H4 (cell line): ENCODE measurements at places on chromosomes 1 and 21.

DNA sequence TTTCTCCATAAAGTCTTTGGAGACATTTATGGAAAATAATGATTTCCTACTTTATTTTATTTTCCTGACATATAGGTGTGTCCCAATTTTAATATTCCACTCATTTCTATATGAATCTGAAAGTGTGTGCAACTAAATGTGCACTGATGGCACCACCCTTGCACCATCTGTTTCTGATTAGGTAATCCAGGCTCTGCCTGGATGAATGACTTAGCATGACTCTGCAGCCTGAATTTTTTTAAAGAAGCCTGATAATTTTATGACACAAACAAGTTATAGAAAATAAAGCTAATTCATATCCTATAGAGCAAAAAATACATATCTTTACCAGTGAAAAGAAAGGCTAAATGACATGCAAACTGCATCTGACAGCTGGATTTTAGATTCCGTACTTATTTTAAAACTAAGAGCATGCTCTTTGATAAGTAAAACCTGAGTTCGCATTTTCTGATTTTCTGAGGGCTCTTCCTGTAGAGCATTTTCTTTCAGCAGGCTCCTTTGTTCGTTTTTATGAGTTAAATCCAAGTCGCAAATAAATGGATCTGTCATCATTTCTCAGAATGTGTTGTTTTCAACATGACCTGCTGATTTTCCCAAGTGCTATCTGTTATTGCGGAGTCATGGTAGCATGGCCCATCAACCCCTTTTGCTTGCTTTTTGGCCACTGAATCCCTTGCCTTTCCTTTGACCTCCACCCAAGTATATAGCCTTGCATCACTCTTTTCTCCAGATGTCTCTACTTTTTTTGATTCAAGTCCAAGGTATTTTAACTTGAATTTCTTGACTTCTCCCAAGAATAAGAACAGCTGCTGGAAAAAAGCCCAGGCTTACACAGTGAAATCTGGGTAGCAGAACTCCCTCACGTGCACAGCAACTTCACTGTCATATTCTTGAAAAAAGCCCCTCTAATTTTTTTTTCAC, 52.8 kb upstream of the LYPLAL1 start:
- peak; percentile 34 for DNase-seq

DNA sequence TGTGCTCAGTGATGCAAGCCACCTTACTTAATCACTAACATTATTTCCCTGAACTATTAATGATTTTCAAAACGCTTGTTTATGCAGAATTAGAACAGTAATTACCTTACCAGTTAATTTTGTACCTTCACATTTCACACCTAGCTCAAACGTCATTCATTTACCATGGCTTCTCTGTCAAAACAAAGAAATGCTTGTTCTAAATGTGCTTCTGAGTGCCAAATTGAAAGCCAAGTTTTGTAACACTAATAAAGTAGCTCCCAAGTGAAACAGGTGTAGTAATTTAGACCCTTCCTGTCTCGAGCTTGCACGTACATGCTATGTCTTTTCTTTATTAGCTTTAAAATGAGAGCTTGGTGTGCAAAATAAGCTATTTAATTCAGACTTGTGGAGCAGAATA, 533.7 kb upstream of the PKN2 start:
- no peak for DNase-seq

- DNase-seq: no peak
Measured at GRCh38 chr1:58627221-58627620, 50.2 kb upstream of the TACSTD2 start.

- no peak for DNase-seq
Measured at GRCh38 chr1:33414879-33415278, 16.0 kb downstream of the PHC2 start.

GRCh38 chr1:183058851-183059502, 35.8 kb downstream of the LAMC1 start:
- no peak for DNase-seq

DNA sequence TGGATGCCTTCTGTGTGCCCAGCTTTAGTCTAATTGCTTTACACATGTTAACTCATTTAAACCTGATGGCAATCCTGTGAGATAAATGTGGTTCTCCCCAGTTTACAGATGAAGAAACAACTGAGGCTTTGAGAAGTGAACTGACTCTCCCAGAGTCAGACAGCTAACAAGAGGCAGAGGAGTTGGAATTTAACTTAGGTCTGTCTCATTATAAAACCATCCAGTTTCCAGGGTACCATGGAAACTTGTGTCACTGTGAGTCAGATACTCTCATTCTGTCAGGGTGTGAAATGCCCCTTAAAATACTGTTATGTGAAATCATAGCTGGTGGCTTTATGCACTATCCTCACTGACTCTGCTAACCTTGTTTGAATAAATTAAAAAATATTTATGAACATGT, 206.6 kb downstream of the PBX1 start:
- DNase-seq: no peak

- no peak for DNase-seq
Measured at GRCh38 chr21:16137106-16137505, 407.3 kb downstream of the USP25 start.

DNA sequence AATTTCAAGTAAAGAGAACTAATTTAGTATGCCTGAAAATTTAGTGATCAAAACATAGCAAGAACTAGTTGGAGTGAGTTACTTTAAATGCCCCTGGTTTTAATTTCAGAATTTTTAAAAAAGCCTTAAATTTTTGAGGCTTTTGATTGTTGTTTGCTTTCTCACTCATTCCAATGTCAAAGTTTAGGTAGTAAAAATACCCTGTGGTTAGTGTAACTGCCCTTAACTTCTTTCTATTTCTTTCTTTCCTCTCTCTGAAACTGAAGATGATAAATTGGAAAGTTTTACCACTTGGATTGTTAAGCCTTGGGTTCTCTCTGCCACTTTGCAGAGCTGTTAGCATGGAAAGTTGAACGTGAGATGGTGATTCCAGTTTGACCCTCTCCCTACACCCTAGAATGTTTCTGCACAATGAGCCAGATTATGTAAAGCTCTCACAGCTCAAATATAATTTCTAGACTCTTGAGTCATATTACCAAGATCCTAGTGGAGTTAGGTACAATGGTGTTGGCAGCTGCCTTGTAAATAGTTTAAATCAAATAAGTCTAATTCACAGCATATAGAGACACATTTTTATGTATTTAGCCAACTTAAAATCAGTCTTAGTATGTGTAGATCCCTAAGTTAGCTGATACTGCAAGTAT, 192.4 kb upstream of the SGIP1 start:
- no peak for DNase-seq

GRCh38 chr1:30081379-30082102, 641.8 kb downstream of the MATN1 start:
- no peak for DNase-seq

DNA sequence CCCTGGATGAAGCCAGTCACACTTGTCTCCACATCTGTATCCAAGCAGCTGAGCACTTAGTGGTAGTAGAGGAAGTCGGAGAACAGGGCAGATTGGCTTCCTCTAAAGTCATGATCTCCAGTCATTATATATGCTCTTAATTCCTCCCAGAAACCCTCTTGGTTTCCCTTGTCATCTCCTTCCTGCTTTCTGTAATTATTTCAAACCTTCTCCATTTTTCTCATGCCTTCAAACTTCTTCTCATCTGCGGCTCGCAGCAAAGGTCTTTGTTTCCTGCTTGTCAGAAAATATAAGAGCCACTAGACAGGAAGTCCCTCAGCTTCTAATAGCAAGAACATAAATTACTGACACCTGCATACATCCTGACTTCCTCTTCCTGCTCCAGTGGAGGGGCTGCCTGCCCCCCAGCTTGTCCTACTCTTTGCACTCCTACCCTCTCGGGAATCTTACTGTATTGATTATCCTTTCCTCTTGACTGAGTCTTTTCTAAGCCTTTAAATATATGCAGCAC, 124.6 kb upstream of the NGF start:
- no peak for DNase-seq

DNA sequence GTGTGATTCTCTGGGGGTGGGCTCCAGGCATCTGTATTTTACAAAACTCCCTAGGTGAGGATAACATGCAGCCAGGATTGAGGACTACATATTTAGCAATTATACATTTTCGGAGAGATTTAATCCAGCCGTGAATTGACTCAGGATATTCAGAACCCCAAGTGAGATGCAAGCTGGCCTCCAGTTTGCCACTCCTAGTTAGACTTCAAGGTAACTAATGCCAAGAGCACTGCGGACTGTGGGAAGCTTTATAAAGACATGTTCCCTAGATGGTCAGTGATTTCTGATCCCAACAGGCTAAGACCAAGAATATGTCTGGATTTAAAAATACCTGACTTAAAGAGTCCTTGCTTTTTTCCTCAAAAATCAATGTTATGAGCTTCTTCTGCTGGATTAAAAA, 308.5 kb downstream of the NTNG1 start:
- DNase-seq: no peak

DNA sequence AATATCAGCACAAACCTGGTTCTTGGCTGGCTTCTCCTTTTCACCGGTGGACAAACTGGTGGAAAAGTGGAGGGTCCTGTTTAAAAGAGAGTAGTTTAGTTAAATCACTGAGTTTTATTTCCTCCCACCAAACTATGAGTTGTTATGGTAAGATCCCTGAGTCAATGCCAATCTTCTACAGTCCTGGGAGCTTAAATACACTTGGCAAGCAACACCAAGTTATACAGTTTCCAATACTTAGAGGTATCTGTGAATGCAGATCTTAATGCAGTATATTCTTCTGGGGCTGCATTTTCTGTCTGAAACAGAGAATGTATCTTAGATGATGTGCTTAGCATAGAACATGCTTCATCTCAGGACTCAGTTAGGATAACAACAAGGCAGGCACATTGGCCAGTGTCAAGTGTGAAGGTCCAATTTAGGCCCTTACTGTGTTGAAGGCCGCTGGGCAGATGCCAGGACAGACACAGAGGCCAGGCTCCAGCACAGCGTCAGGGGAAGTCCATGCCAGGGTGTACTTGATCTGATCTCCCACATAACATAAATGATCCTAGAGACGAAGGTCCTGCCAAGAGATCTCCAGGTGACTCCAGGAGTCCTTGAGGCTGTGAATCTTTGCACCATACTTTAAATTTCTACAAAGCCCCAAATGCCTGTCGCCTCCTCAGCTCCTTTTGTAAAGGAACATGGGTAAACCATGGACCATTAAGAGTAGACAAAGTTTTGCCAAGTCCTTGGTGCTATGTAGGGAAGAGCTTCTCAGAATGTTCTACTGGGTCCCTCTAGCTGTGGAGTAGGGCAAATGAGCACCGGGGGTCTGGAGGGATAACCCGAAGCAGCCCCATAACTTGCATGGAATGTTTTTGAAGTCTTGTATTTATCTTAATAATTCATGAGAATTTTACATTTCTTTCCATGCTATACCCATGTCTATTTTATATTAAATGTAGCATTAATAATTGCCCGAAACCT, 76.8 kb downstream of the KCNJ15 start:
- peak; percentile 35 for DNase-seq

DNA sequence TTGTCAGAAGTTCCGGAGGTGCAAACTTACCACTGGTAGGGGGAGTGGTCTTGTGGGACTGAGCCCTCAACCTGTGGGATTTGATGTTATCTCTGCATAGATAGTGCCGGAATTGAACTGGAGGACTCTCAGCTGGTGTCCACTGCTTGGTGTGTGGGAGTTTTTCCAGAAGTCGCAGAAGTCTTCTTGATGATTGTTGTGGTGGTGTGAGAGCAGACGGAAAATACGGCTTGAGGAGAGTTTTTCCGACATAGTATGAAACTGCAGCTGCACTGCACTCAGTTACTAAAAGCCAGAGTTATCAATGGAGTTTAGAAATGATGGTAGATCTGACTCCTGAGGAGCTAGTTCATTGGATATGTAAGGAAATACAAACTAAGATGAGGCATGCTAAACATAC, 14.9 kb downstream of the RGS5 start:
- DNase-seq: no peak

- no peak for DNase-seq
Measured at GRCh38 chr1:1616045-1616790, 918 bp downstream of the MIB2 start.

DNA sequence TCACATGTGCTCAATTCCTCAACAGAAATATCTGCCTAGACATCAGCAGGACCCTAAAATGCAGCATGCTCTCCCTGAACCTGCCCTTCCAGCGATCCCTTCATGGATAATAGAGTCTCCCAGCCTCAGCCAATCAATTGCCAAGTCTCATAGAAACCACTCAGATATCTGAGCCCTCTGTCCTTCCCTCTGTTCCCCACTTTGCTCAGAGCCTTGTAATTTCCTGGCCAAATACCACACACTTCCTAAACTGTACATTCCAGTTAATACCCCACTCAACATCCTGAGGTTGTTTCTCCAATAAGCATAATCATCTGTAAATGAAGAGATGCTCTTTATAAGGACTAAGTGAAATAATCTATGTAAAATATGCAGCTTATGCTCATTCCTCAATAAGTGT, 59.3 kb upstream of the PTGFRN start:
- no peak for DNase-seq

DNA sequence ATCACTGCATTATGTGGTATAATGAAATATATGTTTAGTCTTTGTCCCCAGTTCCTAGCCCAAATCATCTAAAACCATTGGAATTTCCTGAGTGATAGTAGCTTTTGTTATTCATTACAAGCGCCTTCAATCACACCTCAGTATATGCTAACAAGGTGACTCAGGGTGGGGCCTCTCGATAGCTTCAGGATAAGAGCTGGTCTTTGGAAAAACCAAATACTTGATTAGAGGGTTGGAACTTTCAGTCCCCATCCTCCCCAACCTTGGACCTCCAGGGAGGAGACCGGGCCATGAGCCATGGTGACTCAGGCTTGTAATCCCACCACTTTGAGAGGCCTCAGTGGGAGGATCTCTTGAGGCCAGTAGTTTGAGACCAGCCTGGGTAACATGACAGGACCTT, 5.1 kb upstream of the BRDT start:
- DNase-seq: no peak

DNA sequence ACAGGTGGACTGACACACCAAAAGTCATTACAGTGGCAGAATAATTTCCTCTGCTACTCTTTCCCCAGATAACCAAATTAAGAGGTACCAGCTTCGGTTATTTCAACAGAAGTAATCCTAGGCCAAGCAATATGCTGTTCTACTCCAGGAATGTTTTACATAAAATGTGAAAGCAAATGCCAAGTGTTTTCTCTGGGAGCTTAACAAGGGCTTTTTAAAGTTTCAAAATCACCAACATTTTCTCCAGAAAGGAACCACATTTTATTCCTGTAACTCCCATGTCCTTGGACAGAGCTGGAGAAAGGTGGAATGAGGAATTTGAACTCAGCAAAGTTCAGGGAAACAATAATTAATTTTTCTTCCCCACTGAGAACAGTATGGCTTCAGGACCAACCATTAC, 27.2 kb downstream of the CNN3 start:
- no peak for DNase-seq

GRCh38 chr1:39733161-39733560, 5.5 kb upstream of the PPIE start:
- DNase-seq: no peak
